ENCODE measurements at places on chromosomes 6 and 20.

- DNase-seq, result no peak
Observed at GRCh38 chr6:89186762-89187161, 30.4 kb downstream of the GABRR1 start.

- no peak for DNase-seq
Observed at GRCh38 chr20:6630514-6630913, 137.0 kb upstream of the BMP2 start.

DNA sequence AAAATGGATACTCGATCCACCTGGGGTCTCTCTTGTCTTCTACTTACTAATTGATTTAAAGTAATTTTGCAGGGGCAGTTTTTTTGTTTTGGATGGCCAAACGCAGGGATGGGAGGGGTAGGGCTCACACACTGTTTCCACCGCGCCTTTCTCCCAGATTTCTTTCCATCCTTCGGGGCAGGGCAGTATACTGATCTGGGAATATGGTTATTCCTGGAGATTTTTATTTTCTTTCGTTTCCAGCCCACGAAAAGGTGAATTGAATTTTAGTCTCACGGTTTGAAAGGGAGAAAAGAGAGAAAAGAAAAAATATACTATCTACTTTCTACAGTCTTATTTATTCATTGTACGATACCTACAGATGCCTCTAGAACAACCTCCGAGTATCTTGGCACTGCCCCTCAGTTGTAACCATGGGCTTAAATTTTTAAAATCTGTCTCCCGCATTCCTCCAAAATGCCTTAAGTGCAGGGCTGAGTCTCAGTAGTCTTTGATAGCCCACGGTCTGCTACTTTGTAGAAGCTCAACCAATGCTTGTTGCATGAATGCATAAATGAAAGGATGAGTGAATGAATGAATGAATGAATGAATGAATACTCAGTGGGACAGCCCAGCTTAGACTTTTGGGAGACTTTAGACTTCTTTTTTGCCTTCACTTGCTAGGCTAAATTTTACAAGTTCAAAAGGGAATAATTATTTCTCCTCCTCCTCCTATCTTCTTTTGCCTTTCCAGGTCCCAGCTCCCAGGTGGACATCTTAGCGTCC, 18.1 kb upstream of the TRIM27 start:
- DNase-seq, result no peak

DNA sequence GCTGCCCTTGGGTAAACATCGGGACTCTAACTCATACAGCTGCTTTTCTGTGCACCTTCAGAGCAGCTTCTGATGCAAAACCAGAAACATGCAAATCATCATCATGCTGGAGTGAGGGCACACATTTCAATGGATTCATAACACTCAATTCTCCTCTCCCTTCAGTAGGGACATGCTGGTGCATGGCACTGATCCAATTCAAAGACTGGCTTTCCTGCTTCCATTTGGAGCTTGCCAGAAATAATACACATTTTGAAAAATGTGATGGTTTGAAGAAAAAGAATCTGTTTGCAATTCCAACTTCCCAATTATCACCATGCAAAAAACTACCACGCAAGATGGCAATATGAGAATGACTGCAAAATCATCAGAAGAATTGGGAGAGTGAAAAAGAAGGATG, 65.2 kb upstream of the PDE10A start:
- DNase-seq, result no peak

GRCh38 chr6:11943060-11943459, 69.1 kb upstream of the HIVEP1 start:
- DNase-seq, result no peak

DNA sequence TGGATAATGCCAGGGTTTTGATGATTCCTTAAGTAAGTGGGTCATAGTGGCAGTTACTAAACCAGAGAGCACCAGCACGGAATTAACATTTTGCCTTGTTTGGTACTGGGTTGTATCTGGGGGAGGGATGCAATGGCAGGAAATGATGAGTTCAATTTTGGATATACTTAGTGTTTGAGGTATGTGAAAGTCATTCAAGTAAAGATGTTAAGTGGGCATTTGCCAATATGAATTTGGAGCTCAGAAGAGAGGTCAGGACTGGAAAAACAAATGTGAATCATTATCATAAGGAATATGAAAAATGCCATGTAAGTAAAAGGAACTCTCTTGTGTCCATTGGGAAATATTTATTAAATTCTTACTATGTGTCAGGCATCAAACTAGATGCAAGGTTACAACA, 6.2 kb downstream of the PXT1 start:
- no peak for DNase-seq

GRCh38 chr20:4519534-4519933, 202.2 kb upstream of the PRND start:
- peak; percentile 24 for DNase-seq

- no peak for DNase-seq
Observed at GRCh38 chr20:44520881-44521280, 989 bp downstream of the SERINC3 start.

GRCh38 chr6:4717124-4717523, 59.1 kb upstream of the CDYL start:
- no peak for DNase-seq

GRCh38 chr6:57190140-57190539, 18.0 kb downstream of the BAG2 start:
- no peak for DNase-seq

DNA sequence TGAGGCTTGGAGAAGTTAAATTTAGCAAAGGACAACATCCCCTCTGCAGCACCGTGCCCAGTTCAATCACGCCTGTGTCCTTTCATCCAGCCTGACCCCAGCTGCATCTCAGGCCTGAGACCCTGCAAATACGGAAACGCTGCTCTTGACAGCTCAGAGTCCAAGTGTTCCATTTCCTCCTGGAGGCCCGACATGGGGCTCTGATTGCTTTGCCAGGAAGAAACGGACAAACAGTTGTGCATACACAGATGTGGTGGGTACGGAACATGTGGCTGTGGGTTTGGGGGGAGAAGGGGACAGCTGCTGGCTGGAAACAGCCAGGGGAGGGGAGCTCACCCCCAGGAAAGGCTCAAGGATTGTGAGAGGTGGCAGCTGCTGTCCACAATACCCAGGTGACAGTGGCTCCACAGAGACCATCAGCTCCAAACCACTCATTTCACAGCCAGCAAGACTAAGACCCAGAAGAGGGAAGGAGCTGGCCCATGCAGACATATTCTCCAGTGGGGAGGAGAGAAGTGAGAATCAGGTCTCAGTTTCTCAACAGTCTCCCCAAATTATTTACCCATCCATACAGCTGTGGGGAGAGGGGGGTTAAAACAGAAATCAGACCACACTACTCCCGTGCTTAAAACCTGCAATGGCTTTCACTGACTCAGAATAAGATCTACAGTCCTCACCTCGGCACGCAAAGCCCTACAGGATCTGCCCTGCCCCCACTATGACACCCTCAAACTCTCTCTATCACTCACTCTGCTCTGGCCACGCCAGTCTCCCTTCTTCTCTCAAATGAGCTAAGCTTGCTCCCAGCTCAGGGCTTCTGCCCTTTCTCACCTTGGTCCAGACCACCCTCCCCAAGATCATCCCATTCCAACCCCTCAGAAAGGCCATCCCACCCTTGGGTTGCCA, 89.1 kb downstream of the PREX1 start:
- no peak for DNase-seq

- DNase-seq, result no peak
Observed at GRCh38 chr6:141388666-141389065, 744.1 kb upstream of the GJE1 start.

Data from germinal center (tissue), 1 donor.